ENCODE measurements at places on chromosomes 1 and 21.
A peak's percentile ranks its signal among the peaks of the same experiment; 100 is the strongest.

- DNase-seq: no peak
Measured at GRCh38 chr1:55988963-55989452, 590.4 kb downstream of the PLPP3 start.

DNA sequence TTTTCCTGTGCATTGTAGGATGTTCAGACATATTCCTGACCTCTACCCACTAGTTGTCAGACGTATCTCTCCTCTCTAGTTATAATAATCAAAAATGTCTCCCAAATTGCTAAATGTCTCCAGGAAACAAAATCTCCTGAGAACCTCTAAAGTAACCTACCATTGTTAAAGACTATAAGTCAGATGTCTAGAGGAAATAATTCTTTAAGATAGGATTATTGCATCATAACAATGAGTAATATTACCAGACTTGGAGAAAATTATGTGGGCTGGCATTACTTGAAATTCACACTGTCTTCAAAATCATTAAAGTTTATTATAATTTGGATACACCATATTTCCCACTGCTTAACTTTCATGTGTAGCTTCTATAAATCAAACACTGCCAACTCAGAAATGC is 643.0 kb upstream of the ADGRL2 start:
- DNase-seq: no peak

GRCh38 chr21:26769613-26770188 is 75.5 kb downstream of the ADAMTS1 start:
- DNase-seq: no peak

GRCh38 chr1:223332997-223333396 is 31.0 kb downstream of the SUSD4 start:
- no peak for DNase-seq

DNA sequence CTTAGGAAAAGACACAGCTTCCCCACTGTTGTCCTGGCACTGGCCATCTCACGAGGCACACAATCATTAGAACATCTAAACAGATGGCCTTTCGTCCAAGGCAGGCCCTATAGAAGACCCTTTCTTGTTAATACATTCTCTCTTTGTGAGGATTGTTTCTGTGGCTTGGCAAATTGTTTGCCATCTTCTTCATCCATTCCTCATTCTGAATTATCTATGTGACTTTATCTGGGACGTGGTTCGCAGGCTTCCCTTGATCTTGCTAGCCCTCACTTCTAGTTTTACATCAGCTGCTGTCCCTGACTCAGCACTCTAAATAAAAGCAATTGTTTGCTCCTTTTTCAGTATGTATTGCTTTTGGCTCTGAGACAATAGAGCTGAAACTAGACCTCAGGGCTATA is 101.1 kb upstream of the ZC3H11B start:
- no peak for DNase-seq

DNA sequence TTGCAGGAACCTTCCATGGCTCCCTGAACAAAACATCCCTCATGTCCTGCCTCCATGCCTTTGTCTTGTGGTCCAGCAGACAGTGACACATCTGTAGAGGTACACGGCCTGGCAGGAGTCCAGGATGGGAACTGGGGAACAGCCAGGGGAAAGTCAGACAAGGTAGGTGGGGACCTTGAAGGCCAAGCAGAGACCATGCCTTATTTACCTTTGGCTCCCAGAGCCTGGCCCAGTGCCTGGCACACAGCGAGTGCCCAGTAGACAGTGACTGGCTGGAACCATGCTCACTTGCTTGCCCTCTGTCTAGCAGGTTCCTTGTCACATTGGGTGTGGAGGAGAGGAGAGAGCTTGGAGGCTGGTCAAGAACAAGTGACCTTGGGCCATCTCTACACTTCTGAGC is 81.0 kb downstream of the BCAR3 start:
- no peak for DNase-seq

GRCh38 chr1:45442272-45442671 is 48.7 kb downstream of the TESK2 start:
- DNase-seq: no peak

DNA sequence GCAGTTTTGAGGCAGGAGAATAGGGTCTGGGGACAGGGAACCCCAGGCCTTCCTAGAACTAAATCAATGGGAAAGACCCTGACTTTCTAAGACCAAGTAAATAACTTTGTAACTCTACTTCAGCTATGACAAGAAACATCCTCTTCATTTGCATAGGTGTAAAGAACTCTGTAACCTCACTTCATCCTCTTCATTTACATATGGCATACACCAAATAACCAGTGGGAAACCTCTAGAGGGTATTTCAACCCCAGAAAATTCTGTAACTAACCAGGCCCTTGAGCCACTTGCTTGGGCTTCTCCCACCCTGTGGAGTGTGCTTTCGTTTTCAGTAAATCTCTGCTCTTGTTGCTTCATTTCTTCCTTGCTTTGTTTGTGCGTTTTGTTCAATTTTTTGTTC is 495.6 kb downstream of the SIPA1L2 start:
- DNase-seq: no peak

GRCh38 chr1:73674945-73675561 is 522.9 kb downstream of the LRRIQ3 start:
- DNase-seq: no peak

DNA sequence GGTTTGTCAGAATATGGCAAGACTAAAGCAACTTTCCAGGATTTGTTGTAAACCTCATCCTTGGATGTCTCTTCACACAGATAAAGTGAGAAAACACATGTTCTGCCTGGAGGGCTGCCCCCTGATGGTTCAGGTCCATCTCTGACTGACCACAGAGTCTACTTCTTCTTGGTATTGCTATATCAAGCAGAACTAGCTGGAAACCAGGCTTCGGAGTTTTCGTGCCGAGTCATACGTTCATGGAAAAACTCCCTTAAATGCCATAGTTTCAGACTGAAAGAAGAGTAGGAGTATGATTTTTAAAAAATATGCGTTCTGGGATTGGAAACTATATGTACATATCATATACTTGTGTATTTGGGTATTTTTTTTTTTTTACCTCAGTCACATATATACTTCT is 5.8 kb downstream of the OR10T2 start:
- no peak for DNase-seq

GRCh38 chr1:101732261-101732660 is 264.5 kb downstream of the OLFM3 start:
- DNase-seq: no peak

DNA sequence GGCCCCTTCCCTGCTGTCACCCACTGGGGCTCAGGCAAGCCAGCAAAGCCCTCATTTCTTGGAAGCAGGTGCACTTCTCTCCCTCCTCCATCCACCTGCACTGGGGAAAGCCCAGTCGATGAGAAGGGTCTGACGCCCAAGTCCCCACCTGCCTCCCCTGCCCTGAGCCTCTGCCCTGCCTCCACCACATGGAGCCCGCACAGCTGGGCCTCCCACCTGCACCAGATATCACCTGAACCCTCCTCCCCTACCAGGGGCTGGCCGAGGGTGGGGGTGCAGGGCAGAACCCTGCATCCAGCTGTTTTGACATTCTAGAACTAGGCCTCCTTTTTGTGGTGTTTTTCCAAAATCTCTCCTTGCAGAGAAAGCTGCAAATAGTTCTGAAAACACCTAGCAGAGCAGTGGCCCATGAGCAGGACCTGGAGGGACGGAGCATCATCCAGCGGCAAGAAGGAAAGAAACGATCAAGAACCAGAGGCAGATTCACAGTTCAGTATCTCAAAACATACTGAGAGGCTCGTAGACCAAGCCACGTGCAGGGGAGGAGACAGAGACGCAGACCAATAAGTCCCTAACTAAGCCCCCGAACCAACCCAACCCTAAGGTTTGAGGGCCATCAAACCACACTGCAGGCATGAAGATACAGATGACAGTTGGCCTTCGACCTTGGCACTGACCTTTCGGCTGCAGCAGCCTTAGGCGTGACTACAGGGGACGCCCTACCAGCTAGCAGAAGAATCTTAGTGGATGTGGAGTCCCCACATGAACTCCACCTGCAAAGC is 16.7 kb downstream of the CHD5 start:
- DNase-seq: no peak

GRCh38 chr21:45481977-45482898 is 60.0 kb downstream of the SLC19A1 start:
- no peak for DNase-seq

GRCh38 chr1:67705735-67706453 is 20.9 kb downstream of the GADD45A start:
- no peak for DNase-seq

DNA sequence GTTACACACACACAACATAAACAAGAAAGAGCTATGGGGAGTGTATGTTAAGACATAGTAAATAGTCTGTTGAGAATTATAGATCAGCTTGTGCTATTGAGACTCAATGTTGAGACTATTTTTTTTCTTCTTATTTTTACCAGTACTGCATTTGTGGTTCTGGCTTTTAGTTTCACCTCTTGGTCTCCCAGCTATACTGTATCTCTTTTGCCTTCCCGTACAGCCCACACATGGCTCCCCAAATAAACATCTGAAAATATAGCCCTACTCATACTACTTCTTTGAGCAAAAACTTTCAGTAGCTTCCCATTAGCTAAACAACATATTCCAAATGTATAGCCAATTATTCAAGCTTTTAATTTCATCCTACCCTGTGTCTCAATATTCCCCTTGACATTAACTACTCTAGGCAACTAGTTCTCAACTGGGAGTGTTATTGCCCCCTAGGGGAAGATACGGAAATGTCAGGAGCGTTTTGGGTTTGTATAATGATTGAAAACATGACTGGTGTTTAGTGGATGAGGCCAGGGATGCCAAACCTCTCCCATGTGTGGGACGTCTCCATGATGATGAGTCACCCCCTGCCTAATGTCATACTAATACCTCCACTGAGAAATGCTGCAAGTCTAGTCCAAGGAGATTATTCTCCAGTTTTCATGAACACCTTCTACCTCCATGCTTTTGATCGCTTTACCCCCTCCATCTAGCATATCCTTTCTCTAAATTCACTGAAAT is 6.8 kb downstream of the RPE65 start:
- DNase-seq: no peak

DNA sequence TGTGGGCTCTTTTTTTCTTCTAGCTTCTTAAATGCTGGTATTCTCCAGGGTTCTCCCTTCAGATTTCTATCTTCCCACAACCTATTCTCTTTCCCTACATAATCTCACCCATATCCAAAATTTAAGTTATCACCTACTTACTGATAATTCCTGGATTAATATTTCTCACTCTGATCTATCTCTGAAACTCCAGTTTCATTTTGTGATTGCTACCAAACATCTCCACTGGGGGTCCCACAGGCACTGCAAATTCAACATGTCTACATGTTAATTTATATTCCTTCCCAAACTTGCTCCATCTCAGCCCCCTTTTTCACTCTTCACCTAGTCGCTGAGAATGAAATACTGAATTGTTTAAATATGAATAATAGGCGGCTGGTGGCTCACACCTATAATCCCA is 9.9 kb upstream of the C1orf141 start:
- no peak for DNase-seq

GRCh38 chr1:166338105-166338504 is 171.3 kb upstream of the FAM78B start:
- no peak for DNase-seq

GRCh38 chr1:108034396-108034795 is 69.4 kb upstream of the VAV3 start:
- no peak for DNase-seq

DNA sequence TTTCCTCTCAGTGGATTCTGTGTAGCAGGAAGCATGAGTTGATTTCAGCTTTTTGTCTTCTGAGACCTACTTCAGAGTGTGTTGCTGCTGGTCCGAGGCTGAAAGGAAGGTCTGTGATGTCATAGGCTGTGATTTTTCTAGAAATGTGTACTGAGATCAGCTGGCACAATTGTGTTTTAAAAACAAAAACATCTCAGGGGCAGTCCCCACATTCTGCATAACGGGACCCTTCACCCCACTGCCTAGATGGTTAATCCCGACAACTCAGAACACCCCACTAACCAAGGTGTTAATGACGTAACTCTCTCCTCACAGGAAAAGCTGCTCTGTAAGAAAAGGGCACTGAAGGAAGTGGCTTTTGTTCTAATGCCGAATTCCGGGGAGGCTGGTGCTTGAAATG is 59.8 kb upstream of the PPP2R5A start:
- peak; percentile 19 for DNase-seq

- DNase-seq: no peak
Measured at GRCh38 chr1:12180903-12181302, 14.1 kb downstream of the TNFRSF1B start.

GRCh38 chr1:66349242-66349641 is 184.7 kb upstream of the SGIP1 start:
- DNase-seq: no peak

DNA sequence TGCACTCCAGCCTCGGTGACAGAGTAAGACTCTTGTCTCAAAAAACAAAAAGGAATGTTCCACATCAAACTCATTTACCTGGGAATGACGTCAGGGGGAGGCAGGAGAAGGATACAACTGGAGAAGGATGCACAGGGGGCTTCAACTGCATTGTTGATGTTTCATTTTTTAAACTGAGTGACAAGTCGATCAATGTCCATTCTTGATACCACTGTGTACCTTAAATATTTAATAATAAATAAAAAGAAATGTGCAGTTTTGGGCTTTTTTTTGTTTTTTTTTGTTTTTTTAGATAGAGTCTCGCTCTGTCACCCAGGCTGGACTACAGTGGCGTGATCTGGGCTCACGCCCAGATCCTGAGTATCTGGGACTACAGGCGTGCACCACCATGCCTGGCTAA is 35.8 kb downstream of the PLEKHO1 start:
- no peak for DNase-seq

DNA sequence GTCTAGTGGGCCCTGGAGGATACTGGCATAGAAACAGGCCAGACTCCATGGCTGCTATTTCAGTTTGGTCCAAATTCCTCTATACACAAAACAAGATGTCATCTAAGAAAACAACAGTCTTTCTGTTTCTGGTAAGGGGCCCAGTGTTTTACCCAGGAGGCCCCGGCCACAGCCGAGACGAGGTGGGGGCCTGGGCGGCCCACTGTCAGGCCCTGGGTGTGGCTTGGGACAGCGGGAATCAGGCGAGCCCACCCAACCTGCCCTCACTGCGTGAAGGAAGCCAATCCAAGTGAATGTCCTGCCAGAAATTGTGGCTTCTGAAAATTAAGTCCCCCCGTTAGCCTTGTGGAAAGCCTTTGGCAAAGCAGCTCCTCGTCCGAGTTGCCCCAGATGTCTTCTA is 31.2 kb upstream of the GPR153 start:
- no peak for DNase-seq

GRCh38 chr1:10873189-10873588 is 76.7 kb upstream of the CASZ1 start:
- DNase-seq: no peak

DNA sequence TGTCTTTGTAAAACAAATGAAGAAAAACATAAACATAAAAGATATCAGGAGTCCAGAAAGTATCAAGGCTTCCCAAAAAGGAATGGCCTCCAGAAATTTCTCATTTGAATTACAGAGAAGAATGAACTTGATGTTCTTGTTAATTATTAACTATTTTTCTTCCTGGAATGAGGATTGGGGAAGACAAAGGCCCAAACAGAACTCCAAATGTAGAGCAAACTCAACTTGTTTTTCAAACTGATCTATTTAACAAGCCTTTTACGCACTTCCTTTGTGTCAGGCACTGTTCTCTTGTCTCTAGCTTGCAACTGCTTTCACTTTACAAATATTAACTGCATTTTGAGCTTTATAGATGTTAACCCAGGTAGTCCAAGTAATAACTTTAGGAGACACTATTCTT is 45.5 kb downstream of the LAMC2 start:
- DNase-seq: no peak

GRCh38 chr1:177355575-177355974 is 184.8 kb downstream of the BRINP2 start:
- no peak for DNase-seq

GRCh38 chr1:172997941-172998361 is 52.8 kb downstream of the TNFSF18 start:
- no peak for DNase-seq

GRCh38 chr21:15653710-15654109 is 76.1 kb upstream of the USP25 start:
- DNase-seq: no peak
